ENCODE measurements at places on chromosomes 3 and 15.

DNA sequence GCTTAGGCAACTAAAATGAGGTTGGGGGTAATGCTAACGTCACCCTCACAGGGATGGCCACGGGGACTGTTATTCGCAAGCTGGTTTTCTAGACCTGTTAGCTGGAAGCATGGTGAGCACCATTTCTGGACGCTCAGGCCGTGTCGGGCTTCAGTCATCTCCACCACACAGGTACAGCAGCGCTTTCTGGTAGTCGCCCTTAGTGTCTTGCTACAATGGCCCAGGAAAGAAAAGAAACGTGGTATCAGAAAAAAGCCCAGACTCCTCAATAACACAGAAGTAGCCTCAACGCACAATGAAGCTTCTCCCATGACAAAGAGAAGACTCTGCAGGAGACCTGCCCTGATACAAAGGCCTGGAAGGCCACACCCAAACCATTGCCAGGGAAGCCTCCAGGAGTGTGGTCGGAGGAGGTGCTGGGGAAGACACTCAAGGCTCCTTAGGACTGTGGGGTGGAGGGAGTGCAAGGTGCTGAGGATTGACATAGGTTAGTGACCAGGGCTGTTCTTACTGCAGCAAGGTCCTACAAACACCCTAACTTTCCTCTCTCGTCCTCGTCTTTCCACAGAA is 50.2 kb downstream of the ANXA2 start:
- H3K27ac ChIP-seq: no peak overlapping the region
- H3K36me3 ChIP-seq: peaks cover 68% of the 10 kb centered on the region
- H3K4me3 ChIP-seq: no peak overlapping the region
- no peak for ATAC-seq
- H3K4me1 ChIP-seq: peaks cover 4% of the 10 kb centered on the region
- H3K27me3 ChIP-seq: no peaks in the 10 kb centered on the region

DNA sequence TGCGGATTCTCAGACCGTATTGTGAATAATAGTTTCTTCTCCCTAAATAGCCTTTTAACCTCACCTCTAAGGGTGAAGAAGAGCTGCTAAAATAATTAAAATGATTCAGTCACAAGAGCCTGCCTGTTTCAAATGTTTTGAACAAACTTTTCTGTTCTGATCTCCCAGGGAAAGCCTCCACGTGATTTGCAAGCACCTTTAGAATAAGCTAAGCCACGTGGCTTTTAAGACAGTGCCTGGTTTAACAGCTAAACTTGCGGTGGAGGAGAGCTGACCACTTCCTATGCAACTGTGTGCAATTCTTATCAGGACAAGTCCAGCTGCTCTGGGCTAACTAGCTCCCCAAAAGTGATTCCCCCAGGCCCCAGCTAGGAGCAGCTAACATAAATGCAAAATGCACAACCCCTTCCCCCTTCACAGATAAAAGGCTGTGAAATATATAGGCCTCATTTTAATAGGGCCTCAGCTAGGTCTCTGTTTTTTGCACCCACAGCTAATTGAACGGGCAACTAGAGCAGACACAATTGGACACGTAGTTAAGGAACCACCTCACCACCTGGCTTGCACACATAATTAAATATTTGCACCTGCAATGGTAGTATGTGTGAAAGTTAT is 401.2 kb upstream of the NR2F2 start:
- H3K27me3 ChIP-seq: no peaks in the 10 kb centered on the region
- no peak for ATAC-seq
- no peaks in the 10 kb centered on the region for H3K36me3 ChIP-seq
- no peak overlapping the region for H3K27ac ChIP-seq

- H3K27ac ChIP-seq: no peak overlapping the region
- H3K36me3 ChIP-seq: peaks cover 86% of the 10 kb centered on the region
- H3K27me3 ChIP-seq: no peaks in the 10 kb centered on the region
- H3K4me3 ChIP-seq: no peak overlapping the region
- peaks cover 7% of the 10 kb centered on the region for H3K4me1 ChIP-seq
These were observed 31.2 kb upstream of the MYO5C start for GRCh38 chr15:52326756-52327155.

- H3K36me3 ChIP-seq: no peaks in the 10 kb centered on the region
- H3K4me3 ChIP-seq: no peak overlapping the region
- H3K27me3 ChIP-seq: no peaks in the 10 kb centered on the region
- H3K27ac ChIP-seq: no peak overlapping the region
- H3K4me1 ChIP-seq: no peaks in the 10 kb centered on the region
These were observed 246.4 kb downstream of the SLC9A9 start for GRCh38 chr3:143601723-143602484.

DNA sequence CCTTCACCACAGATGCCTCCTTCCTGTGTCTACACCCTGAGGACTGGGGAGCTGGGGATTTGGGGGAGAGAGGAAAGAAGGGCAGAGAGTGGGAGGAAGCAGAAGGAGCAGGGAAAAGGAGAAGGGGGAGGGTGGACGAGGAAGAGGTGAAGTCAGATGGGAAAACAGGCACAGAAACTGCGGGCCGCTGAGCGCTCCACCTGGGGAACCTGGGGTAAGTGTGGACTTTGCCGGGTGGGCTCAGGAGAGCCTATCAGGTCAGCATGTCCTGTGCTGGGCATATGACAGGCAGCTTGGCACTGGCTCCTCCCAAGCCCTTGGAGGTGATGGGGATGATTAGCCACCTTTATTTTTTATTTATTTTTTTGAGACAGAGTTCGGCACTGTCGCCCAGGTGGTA is 62.6 kb downstream of the CORO2B start:
- H3K27me3 ChIP-seq: peaks cover 3% of the 10 kb centered on the region
- H3K4me1 ChIP-seq: no peaks in the 10 kb centered on the region
- H3K36me3 ChIP-seq: no peaks in the 10 kb centered on the region
- H3K4me3 ChIP-seq: no peak overlapping the region
- ATAC-seq: no peak
- H3K27ac ChIP-seq: no peak overlapping the region

GRCh38 chr3:105513886-105514285 is 147.2 kb downstream of the ALCAM start:
- H3K4me1 ChIP-seq: no peaks in the 10 kb centered on the region
- H3K27ac ChIP-seq: no peak overlapping the region

GRCh38 chr15:86829245-86829644 is 749.6 kb downstream of the AGBL1 start:
- no peaks in the 10 kb centered on the region for H3K4me1 ChIP-seq
- H3K4me3 ChIP-seq: no peak overlapping the region
- H3K36me3 ChIP-seq: no peaks in the 10 kb centered on the region
- peaks cover 6% of the 10 kb centered on the region for H3K27me3 ChIP-seq

DNA sequence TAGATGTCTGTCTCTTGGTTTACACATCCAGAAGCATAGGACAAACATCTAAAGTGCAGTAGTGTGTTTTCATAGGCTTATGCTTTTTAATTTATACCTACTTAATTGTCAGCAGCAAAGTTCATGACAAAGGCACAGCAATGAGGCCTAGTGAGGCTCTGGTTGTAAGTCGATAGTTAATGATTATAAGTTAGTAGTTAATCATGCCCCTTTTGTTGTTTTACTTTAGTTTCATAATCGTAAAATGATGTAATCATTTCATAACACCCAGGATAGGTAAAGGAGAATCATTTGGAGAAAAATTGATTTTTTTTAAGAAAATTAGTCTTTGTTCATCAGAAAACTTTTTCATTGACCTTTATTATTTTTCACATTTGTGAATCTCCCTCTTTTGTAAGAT is 351.9 kb downstream of the LSAMP start:
- no peaks in the 10 kb centered on the region for H3K4me1 ChIP-seq
- H3K36me3 ChIP-seq: no peaks in the 10 kb centered on the region
- no peak overlapping the region for H3K27ac ChIP-seq
- no peaks in the 10 kb centered on the region for H3K27me3 ChIP-seq
- no peak overlapping the region for H3K4me3 ChIP-seq
- ATAC-seq: no peak

GRCh38 chr3:32909999-32910398 is 41.4 kb upstream of the CCR4 start:
- peaks cover 4% of the 10 kb centered on the region for H3K4me1 ChIP-seq
- no peak overlapping the region for H3K4me3 ChIP-seq
- no peak overlapping the region for H3K27ac ChIP-seq
- no peaks in the 10 kb centered on the region for H3K36me3 ChIP-seq

- H3K27me3 ChIP-seq: peaks cover 83% of the 10 kb centered on the region
- H3K4me3 ChIP-seq: peak overlapping the region; percentile 74
- peaks cover 8% of the 10 kb centered on the region for H3K36me3 ChIP-seq
- no peak overlapping the region for H3K27ac ChIP-seq
These were observed 243.8 kb upstream of the TOPAZ1 start for GRCh38 chr3:43997788-43998369.

- H3K27me3 ChIP-seq: no peaks in the 10 kb centered on the region
- no peak for ATAC-seq
- H3K4me1 ChIP-seq: no peaks in the 10 kb centered on the region
- H3K36me3 ChIP-seq: peaks cover 25% of the 10 kb centered on the region
These were observed 40.4 kb downstream of the KIF15 start for GRCh38 chr3:44802011-44802410.

GRCh38 chr3:107345822-107346405 is 31.3 kb upstream of the CCDC54 start:
- H3K36me3 ChIP-seq: no peaks in the 10 kb centered on the region
- no peak overlapping the region for H3K27ac ChIP-seq
- ATAC-seq: no peak
- peaks cover 4% of the 10 kb centered on the region for H3K27me3 ChIP-seq

DNA sequence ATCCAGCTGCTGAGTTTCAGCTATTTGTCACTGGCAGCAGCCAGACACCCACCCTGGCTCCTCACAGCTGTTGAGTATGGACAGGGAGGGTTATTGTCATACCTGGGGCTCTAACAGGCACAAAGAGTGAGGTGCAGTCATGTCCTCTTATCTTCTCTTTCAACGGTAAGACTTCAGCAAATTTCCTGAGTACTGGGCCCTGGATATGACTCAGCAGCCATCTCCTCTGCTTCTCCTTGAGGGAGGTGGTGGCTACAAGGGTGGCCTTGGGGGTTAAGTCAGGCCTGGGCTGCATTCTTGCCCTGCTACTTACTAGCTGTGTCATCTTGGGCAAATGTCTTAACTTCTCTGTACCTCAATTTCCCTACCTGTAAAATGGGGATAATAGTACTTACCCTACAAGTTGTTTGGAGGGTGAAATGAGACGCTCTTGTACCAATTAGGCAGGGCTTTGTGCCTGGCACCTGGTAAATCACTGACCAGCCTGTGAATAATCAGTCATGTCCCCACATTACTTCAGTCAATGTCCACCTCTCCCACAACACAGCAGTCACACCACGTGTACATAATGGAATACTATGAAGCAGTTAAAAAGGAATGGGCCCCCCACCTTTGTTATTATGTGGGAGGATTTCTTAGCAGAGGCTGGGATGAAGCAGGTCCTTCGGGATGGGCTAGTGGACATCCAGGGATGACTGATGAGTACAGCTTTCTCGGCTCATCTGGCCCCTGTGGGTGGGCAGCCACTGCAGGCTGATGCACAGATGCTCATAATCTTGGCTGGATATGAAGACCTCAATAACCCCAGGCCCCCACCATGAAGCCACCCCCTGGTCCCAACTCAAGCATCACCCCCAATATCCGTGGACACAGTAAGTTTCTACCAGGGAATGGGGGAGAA is 528.8 kb downstream of the SHQ1 start:
- H3K4me1 ChIP-seq: no peaks in the 10 kb centered on the region
- H3K36me3 ChIP-seq: no peaks in the 10 kb centered on the region
- no peaks in the 10 kb centered on the region for H3K27me3 ChIP-seq
- no peak overlapping the region for H3K4me3 ChIP-seq

DNA sequence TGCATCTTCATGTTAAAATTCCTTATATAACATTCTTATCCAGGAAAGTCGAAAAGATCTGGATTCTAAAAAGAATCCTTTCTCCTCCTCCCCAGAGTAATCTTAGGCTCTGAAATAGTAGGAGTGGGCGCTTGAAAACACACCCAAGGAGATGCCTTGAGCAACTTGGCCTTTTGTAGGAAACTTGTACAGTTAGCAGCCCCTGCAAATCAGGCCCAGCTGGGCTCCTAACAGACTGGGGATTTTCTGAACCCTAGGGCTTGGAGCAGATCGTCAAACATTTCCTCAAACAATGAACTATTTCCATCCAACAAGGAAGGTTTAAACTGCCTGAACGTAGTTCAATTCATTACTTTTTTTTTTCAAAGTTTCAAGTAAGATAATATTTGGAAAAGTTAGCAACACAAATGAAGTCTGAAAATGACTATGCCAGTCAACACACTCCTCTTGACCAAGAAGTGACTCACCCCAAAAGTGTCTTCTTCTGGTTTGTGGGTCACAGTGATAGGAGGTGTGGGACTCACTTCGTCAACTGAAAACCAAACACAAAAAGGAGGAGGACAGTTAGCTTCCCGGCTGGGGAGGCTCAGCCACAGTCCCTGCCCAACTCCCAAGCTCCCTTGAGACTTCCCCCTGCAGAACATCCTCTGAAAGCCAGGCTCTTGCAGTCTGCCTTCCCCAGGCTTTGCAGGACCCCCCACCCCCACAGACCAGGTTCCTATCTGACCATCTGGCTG is 129.7 kb downstream of the NTRK3 start:
- no peak overlapping the region for H3K27ac ChIP-seq
- no peak overlapping the region for H3K4me3 ChIP-seq

GRCh38 chr3:174253940-174254339 is 605.2 kb upstream of the NAALADL2 start:
- H3K27me3 ChIP-seq: no peaks in the 10 kb centered on the region
- no peak overlapping the region for H3K4me3 ChIP-seq
- no peak for ATAC-seq
- H3K36me3 ChIP-seq: no peaks in the 10 kb centered on the region

- no peak overlapping the region for H3K4me3 ChIP-seq
- ATAC-seq: no peak
- peaks cover 14% of the 10 kb centered on the region for H3K27me3 ChIP-seq
- H3K36me3 ChIP-seq: no peaks in the 10 kb centered on the region
- no peak overlapping the region for H3K27ac ChIP-seq
- H3K4me1 ChIP-seq: no peaks in the 10 kb centered on the region
These were observed 57.9 kb upstream of the ABHD2 start for GRCh38 chr15:89030311-89030710.

DNA sequence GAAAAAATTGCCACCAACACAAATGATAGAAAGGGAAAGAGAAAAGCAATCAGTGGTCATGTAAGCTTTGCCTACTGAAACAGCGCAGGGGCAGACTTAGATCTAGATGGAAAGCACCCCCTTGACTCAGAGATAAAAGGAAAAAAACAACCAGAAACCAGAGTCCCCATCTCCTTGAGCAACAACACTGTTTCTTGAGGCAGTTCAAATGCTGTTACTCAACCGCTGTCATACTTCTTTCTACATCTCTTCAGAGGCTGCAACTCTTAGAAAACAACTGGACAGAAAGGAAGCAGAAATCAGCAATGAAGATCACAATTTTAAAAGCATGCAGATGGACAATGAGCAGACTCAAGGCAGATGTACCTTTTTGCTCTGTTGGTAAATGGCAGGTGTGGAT is 36.5 kb downstream of the FSIP1 start:
- H3K4me3 ChIP-seq: no peak overlapping the region
- no peaks in the 10 kb centered on the region for H3K4me1 ChIP-seq
- no peak overlapping the region for H3K27ac ChIP-seq
- no peaks in the 10 kb centered on the region for H3K36me3 ChIP-seq
- ATAC-seq: no peak

DNA sequence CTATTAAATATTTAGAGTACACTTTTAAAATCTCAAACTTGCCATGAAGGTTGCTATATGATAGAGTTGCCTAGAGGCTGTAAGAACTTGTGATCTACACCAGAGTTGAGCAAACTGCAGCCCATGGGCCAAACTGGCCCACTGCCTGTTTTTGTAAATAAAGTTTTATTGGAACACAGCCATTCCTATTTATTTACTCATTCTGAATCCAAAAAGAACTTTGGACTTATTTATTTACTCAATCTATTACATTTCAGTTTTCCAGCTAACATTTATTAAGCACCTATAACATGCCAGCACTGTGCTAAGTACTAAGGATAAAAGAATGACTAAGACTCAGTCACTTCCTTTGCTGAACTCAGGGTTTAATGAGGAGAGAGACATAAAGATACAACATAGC is 403.6 kb downstream of the ERC2 start:
- no peak for ATAC-seq
- H3K4me1 ChIP-seq: no peaks in the 10 kb centered on the region
- H3K4me3 ChIP-seq: no peak overlapping the region
- H3K27ac ChIP-seq: no peak overlapping the region
